Cortex of kidney (tissue), 1 donor: ENCODE measurements at places on chromosomes 2 and 18.
A peak's percentile ranks its signal among the peaks of the same experiment; 100 is the strongest.

GRCh38 chr2:133458280-133458679 lies 110.0 kb downstream of the NCKAP5 start:
- DNase-seq: no peak

- DNase-seq: no peak
Measured at GRCh38 chr2:86392873-86393518, 48.2 kb upstream of the KDM3A start.

DNA sequence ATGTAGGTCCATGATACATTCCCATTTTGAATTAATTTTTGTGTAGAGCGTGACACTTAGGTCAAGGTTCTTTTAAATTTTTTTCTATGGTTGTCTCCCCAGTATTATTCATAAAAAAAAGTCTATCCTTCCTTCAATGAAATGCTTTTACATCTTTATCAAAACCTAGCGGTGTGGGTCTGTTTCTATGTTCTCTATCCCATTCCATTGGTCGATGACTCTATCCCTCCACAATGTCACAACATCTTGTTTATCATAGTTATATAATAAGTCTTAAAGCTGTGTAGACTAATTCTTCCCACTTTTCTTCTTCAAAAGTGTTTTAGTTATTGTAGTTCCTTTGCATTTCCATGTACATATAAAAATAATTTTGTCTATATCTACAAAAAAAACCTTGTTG lies 47.2 kb upstream of the GPR17 start:
- DNase-seq: no peak

DNA sequence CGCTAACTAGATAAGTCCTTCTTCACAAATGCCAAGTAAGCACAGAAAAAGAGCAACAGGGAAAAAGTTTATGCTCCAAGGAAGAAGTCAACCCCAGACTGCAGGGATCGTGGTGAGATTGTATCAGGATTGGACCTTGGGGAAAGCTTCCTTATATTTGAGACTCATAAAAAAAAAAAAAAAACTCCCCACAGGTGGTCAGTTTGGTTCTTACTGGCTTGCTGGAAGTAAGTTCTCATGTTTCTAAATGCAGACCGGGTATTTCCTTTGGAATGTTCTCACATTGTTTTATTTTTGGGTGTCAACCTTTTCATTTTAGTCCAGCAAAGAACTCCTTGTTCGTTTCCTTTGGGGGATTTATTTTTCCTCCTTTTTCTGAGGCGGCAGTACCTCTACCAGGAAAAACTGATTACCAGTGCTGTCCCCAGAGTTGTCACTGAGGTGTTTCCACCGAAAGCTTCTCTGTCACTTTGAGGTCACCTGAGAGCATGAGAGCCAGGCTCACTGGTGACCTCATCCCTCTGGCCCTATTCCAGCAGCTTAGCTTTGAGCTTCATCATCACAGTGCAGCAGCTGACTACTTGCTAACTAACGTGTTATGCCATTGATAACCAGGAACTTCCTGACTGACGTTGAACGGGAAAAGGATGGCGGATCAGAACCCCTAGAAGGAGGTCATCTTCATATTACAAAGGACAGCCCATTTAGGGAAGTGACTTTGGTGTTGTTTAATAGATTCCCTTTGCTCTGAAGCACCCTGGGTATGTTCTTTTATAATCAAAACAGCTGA lies 16.8 kb upstream of the ATP8B1 start:
- DNase-seq: no peak

GRCh38 chr2:55617175-55618024 lies at the start of gene PPP4R3B:
Gene PPP4R3B, minus strand, starts transcription at chr2:55617622. Its CDS starts 337 bp downstream, at chr2:55617285.
- DNase-seq: peak; percentile 90
